ENCODE measurements at places on chromosomes 6 and 20.

- DNase-seq = peak; percentile 14
Measured at GRCh38 chr6:6713657-6714056, 125.1 kb downstream of the LY86 start.

GRCh38 chr6:116575227-116575626 is 3.9 kb downstream of the RWDD1 start:
- DNase-seq = no peak

DNA sequence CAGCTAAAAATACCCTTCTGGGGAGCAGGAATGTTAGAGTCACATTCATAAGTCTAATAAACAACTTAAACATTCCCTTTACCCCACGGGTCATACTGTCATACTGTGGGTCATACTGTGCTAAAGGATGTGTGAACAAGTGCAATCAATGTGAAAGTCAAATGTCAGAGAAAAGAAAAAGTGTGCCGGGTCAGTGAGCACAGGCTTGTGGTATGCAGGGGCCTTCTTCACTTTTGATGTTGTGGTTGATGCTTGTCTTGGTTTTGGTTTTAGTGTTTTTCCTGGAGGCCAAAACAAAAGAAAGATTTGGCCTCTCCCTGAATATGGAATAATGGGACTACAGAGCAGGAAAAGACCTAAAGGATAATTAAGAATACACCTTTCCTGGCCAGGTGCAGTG is 267.9 kb upstream of the PLN start:
- DNase-seq = no peak

- DNase-seq = no peak
Measured at GRCh38 chr6:144749263-144749662, 464.1 kb downstream of the UTRN start.

DNA sequence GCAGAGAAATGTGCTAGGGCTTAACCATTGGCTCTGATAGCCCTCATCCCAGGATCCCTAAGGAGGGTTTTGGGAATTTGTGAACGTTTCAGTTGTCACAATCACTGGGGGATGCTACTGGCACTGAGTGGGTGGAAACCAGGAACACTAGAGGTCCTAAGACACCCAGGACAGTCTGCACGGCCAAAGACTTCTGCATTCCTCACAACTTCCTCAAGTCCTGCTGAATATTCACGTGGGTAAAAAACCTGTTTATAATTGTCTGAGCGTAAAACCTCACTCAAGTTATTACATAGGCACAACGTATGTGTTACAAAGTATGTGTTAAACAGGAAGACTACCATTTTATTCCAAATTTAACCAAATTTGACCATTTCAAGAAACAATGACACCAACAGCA is 52.4 kb downstream of the GMDS start:
- DNase-seq = no peak

DNA sequence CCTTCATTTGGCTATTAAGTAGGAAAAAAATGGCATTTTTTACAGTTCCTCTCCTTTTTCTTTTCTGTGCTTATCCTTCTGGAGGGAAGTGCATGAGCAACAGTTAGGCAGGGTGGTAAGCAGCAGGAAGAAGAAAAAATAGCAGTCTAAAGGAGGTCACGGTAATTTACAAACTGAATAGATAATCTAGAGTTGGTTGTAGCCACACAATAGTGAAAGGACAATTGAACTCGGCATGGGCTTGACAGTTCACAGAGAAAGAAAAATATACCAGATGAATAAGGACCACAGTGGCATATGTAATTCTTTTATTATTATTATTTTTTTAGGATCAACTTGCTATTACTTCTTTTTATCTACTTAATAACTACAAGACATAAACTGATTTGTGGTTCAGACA is 358.6 kb downstream of the BTBD9 start:
- DNase-seq = no peak

- no peak for DNase-seq
Measured at GRCh38 chr6:147715035-147715434, 206.5 kb downstream of the SAMD5 start.

GRCh38 chr20:61900011-61900944 is 165.4 kb downstream of the TAF4 start:
- no peak for DNase-seq

- no peak for DNase-seq
Measured at GRCh38 chr20:41299899-41300298, 17.6 kb downstream of the ZHX3 start.

GRCh38 chr6:156864557-156864956 is 87.4 kb downstream of the ARID1B start:
- no peak for DNase-seq

- no peak for DNase-seq
Measured at GRCh38 chr6:136158387-136158821, 91.7 kb downstream of the MTFR2 start.

- DNase-seq = no peak
Measured at GRCh38 chr6:1708820-1709219, 99.1 kb downstream of the FOXC1 start.

DNA sequence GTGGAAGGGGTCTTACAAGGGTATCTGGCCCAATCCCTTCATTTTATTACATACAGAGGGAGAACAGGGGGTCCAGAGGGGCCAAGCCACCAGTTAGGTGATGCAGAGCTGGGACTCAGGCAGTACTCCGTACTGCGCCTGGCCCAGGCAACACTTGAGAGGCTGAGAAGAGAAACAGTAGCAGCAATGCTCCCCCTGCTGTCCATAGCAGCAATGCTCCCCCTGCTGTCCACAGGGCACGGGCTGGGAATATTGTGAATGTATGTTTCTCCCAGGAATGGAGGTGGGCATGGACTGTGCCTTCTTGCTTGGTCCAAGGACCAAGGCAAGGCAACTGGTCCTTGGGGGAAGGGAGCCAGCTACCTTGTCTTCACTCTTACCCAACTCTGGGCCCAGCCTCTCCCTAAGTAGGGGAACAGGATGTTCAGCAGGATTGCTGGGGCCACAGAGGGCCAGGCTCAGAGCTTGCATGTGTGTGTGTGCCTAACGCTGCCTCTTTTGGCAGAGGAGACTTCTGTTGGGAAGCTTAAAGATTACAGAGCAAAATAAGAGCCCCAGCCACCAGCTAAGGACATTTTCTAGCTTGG is 14.8 kb upstream of the FAM83C start:
- DNase-seq = no peak

DNA sequence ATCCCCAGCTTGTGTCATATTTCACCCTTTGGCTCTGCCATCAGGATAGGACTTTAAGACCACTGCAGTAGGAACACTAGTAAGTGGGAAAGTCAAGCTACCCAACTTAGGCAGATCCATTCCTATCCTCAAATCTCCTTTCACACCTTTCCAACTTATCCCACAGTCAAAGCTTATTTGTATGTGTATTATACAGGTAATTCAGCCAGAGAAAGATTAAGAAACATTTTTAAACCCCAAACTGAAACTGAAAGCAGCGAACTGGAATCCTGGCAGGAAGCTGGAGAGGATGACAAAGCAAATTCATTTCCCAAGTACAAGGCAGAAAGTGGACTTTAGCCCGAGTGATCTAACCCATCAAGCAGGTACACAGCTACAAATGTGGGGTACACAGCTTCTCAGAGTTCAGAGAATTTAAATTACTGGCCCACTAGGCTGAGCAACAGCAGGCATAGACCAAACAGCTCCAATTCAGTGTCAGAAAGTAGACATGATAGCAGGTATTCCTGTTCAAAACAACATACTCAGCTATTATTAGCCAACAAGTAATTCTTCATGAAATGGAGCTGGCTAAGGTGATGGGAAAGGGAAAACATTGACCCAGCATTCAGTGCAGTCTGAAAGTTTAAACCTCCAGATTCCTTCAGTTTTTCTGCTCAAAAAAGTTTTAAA is 39.1 kb downstream of the ILRUN start:
- DNase-seq = peak; percentile 70

GRCh38 chr6:26158581-26159356 is 71.5 kb downstream of the HFE start:
- no peak for DNase-seq

DNA sequence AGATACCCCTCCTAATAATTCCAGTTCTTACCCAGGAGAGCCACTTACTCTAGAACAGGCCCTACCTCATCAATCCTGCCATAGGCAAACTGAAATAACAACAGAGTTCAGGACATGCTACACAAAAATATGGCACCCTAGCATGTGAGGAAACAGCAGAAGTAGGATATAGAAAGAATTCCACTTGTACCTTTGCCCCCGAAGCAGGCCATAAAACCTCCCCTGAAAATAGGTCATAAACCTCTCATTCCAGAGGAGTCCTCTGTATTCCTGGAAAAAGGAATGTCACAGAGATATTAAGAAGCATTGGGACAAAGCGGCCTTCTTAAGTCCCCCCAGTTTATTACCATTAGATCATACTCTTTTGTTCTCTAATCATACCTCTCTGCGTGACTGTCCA is 504.3 kb upstream of the MARCKS start:
- DNase-seq = no peak

GRCh38 chr20:59171986-59172385 is 8.4 kb downstream of the ZNF831 start:
- no peak for DNase-seq

GRCh38 chr20:11389186-11389585 is 528.5 kb upstream of the BTBD3 start:
- DNase-seq = peak; percentile 32

DNA sequence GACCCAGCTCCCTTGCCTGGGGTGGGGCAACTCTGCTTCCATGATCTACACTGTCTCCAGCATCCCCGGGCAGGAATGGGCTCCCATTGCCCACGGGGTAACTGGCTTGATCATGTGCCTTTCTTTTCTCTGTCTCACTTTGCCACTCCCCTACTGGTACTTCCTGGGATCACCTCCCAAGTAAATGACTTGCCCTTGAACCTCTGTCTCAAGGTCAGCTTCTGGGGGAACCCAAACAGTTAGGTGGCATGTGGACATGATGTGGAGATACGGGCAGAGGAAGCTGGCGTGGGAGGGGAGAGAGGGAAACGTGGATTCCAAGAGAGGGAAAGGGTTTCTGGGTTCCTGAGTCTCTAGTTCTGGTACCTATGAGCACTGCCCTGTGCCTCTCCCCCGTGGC is 63.8 kb upstream of the RALY start:
- DNase-seq = no peak

DNA sequence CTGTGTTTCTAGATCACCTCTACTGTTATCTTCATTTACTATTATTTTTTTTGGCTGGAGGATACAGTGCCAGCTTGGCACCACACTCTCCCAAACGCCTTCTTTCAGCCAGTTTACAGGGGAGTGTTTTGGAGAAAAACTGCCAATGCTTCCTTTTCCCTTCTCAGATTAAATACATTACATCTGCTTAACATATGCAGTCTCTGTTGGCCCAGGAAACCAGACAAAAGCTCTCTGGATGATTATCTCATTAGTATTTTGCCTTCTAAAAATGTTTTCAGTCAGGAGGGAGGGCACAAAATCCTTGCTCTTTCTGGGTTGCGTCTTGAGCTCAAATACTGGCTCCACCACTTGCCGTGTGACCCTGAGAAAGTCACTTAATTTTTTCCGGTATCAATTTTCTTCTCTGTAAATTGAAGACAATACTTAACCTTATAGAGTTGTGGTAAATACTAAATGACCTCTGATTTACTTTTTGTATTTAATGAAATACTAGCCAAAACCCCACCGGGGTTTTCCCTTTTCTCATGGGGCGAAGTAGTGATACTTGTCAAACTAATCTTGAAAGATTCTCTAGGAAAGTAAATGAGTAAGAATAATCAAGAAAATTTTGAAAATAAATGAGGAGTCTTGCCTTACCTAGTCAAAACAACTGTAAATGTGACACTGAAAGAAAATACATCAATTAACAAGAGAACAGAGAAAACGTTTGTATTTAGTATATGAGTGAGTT is 146.2 kb downstream of the MMS22L start:
- DNase-seq = no peak

DNA sequence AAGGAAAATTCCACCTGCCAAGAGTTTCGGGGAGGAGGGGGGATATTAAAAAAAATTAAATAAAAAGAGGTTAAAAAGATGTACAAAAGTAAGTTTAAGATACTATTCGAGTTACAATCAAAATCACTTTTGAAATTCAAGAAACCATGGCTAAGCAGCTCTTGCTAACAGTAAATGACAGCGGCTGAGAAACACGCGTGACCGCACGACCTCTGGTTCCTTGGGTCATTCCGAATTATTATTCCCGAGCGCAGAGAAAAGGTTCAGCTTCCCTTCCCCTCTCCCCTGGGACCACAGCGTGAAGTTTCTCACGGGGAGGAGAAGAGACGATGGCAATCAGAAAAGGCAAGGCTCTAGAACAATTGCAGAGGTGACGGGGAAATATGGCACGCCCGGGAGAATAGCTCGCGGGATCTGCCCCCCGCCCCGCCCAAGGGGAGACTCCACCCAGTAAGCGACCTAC is 496 bp downstream of the TMEM242 start:
- no peak for DNase-seq

DNA sequence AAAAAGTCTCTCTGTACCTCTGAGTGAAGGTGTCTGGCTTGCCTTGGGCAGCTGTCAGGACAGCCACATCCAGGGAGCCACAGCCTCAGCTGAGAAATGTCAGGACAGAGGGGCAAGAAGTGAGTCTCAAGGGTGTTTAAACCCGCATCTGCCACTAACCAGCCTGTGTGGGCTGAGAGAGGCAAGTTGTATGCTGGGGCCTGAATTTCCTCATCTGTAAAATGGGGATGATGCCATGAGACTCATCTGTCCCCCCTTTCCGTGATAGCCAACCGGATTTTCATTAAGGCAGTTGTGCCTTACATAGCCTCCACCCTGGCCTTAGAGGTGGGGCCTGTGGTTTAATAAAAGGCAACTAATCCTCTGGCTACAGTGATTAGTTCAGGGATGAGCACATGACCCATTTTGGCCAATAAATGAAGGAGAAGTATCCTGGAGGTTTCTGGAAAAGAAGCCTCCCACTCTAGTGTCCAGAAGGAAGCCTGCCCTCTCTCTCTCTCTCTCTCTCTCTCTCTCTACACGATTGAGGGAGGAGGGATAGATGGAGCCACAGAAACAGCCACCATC is 79.3 kb downstream of the BMP7 start:
- DNase-seq = no peak

GRCh38 chr6:149864578-149865535 is 698 bp upstream of the LRP11 start:
- DNase-seq = no peak

GRCh38 chr6:11977738-11978137 is 34.4 kb upstream of the HIVEP1 start:
- no peak for DNase-seq

DNA sequence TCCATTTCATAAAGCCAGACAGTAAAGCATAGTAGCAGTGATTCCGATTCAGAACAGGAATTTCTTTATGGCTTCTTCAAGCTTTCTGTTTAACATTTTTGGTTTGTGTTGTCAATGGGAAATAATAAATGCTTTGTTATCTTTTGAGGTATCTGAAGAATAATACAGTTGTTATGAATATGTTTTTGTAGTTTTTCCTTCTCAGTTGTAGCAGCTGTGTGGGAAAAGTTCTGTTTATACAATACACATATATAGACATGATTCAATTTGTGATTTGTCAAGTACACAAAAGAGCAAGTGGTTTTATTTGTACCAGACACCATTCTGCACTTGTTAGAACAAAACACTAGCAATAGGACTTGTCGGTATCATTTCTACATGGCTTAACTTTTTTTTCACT is 96.6 kb downstream of the CDYL start:
- no peak for DNase-seq

DNA sequence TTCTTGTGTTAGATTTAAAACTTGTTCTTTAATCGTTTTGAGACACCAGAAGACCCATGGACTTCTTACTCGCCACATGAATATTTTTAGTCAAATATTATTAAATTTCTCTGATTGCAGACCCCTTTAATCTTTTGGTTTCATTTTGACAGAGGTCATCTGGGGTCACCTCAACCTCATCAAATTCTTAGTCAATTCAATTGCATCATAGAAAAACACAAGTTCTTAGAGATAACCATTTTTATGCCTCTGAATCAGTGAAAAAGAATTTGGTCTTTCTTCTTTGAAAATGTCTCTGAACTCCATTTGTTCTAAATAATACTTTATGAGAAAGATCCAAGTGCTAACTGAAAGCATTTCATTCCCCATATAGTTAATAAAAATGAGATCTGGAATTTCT is 55.2 kb upstream of the CBLN4 start:
- no peak for DNase-seq

Measured in HS-5 (cell line).